ENCODE measurements at places on chromosomes 2 and 18.

- DNase-seq: no peak
These were observed 942.9 kb upstream of the KLHL29 start for GRCh38 chr2:22442051-22442450.

- DNase-seq: no peak
These were observed 15.1 kb upstream of the DYNC2LI1 start for GRCh38 chr2:43758739-43759138.

DNA sequence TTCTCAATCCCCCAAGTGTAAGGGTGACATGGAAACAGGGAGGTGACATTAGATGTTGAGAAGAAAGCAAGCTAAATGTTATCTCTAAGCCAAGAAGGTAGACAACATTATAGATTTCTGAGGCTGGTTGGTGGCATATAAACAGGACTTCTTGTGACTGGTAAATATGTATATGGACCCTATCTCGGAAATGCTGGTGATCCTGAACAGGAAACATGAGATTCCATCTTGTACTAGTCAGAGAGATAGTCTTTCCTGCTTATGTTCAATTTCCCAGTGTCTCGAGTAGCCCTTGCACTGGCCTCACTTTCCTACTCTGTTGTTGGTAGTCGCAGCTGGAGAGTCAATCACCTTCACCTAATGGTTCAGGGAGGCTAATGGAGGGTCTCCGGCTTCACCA lies 26.8 kb downstream of the MOGAT1 start:
- no peak for DNase-seq

DNA sequence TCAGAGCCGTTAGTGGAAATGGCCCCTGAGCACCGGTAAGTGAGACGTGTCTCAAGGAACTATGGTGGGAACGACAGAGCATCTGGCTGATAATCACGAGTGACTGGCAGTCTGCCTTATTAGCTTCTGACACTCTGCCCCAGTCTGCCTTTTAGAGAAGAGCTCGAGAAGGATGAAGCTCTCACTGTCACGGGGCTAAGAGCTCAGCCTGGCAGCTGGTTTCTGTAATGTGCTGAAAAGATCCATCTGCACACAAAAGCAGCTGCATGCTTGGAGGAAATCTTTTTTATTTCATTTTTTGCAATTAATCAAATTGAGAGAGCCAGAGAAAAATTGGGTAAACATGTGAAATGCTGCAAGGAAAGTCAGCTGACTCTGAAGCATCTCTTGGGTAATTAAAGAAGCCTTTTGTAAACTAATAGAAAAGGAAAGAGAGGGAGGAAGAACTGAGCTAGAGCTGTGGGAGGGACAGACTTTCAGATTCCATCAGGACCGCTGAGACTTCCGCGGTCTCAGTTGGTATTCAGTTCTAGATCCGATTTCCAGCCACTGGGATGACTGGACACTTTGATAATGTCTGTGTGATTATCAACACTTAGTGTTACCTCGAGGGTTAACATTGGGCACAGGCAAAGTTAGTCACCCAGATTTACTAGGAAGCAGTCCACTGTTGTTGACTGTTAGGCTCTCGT lies 24.4 kb downstream of the MBP start:
- DNase-seq: peak; percentile 94

DNA sequence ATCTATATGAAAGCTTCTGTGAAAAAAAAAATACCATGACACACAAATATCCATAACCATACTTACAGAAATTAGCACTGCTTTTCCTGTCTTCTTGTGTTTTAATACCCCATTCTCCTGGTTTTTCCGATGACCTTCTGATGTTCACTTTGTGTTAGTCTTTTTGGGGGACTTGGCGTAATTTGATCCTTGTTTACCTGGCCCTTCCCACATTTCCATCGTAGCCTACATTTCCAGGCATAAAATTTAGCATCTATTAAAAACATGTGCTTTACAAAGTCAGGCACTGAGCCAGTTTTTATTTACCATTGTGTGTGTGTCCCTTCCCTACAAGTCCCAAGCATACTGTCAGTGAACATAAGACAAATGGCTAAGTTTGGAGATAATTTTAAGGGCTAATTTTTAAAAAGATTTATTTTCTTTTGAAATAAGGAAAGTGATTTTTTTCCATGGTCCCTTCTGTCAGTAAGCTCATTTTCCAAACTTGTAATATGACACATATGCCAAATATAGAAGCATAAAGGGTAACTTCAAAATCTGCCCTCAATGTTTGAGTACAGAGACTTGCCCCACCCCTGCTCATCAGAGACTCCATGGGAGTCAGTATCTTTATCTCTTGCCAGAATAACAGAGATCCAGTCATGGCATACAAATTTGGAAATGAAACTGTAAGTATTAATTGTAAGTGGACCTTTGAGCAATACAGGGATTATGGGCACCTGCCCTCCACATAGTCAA lies 27.3 kb downstream of the SESTD1 start:
- peak; percentile 30 for DNase-seq

- peak; percentile 98 for DNase-seq
These were observed at the start of gene RMP24 for GRCh38 chr18:35972197-35973000. RMP24 (plus strand) TSS chr18:35972679.

- peak; percentile 59 for DNase-seq
These were observed 1.7 kb downstream of the NCK2 start for GRCh38 chr2:105746177-105747080.

DNA sequence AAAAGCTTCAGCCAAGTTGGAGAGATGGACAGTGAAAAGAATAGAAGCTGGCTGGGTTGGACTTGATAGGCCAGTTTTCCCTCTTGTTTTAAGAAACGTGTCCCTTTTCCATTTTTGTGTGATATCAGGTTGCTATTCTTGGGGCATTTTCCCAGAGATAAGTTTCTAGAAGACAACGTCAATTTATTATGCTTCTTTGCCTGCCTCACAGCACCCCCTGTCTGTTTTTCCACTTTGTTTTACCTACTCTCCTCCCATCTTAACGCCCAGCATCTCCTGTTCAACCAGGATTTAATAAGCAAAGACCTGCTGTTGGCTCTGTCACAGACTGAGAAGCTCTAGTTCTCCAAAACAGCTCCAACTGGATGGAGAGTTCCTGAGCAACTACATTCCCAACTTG lies 317.8 kb upstream of the ZNF521 start:
- DNase-seq: no peak

GRCh38 chr2:158134655-158135054 lies 33.0 kb downstream of the UPP2 start:
- no peak for DNase-seq

GRCh38 chr2:25044990-25045389 lies 3.1 kb downstream of the EFR3B start:
- DNase-seq: no peak

DNA sequence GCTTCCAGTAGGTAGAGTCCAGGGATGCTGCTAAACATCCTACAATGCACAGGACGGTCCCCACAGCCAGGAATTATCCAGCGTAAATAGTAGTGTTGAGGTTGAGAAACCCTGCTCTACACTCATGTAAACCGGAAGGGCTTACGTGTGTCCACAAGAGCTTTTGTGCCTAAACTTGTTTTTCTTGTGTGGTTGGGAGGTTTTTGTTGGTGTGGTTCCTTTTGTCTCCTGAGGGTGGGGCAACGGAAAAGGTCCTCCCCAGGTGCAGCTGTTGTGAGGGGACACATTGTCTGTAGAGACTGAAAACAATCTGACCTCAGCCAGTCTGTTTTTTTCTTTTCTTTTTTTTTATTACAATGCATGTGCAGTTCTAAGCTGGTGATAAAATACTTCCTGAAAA lies 72.7 kb upstream of the MGAT5 start:
- peak; percentile 44 for DNase-seq

- DNase-seq: no peak
These were observed 190.8 kb downstream of the RNF152 start for GRCh38 chr18:61702007-61702406.

DNA sequence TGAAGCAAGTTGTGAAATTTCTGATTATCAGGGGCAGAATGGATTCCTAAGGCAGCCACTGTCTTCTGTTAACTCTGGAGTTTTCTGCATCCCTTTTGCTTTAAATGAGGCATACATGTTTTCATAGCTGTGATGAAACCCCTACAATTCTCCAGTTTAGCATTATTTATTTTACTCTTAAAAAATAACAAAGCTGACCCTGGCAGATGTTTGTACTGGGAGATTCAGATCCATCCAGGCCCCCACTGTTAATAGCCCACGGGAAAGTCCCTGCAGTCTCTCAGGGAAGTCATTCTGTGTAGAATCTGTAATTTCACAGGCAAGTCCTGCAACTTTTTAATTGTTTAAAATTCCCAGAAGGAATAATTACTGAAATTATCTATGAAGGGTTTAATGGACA lies 353 bp upstream of the SULT1C4 start:
- no peak for DNase-seq

DNA sequence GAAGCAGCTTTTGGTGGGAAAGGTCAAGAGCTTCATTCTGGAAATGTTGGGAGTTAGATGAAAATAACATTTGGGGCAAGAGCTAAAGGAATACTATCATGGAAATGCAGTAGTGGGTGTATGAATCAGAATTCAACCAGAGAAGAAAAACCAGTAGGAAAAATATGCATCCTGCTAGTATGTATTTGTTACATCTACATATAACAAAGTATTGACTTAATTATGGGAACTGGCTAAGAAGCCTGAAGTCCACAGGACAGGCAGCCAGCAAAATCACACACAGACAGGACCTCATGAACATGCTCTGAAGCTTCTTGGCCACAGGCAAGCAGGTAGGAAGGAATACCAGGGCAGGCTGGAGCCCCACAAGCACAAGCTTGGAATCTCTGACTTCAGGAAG lies 185.8 kb downstream of the FBXO15 start:
- DNase-seq: no peak

- DNase-seq: no peak
These were observed 731.5 kb downstream of the LRP1B start for GRCh38 chr2:141399270-141399669.

- DNase-seq: no peak
These were observed 948.0 kb upstream of the CNTNAP5 start for GRCh38 chr2:123077101-123077500.

- no peak for DNase-seq
These were observed 5.0 kb upstream of the ATP9B start for GRCh38 chr18:79064228-79064627.

GRCh38 chr2:84317135-84317534 lies 141.9 kb downstream of the SUCLG1 start:
- no peak for DNase-seq
